Hematopoietic multipotent progenitor cell treated with erythropoietin and hydrocortisone succinate and interleukin-3 and kit ligand, for 4 days (in vitro differentiated cells): ENCODE measurements at places on chromosomes 6 and 20.

DNA sequence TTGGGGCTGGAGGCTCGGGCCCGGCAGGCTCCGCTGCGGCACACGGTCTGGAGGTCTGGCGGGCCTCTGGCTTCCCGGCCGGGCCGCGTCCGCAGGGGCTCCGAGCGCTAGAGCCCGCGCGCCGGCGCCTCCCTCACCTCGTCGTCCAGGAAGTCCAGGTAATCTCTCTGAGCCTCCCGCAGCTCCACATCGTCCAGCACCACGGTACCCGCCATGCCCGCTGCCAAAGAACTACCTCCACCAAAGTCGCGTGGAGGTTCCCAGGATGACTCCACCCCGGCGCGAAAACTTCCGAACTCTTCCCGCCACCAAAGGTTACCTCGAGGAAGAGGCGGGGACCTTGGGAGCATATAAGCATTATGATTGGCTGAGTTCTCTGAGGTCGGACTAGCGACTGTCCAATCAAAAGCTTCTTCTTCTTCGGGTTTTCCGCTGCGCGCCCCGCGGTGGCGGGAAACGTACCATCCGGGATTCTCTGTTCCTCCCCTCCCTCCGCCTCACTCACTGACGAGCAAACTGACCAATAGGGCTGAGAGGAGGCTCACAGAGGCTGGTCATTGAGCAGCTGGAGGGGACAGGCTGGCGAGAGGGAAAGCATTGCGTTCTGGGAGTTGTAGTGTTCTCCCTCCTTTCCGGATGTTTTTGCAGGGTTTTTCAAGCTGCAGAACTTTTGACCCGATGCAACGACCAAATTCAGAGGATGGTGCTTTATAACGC is at the start of gene MCM3:
Gene MCM3, minus strand, starts transcription at position 283 of the 717 bp plus-strand sequence. Its CDS starts 68 bp downstream, at position 215.
- peak; percentile 100 for DNase-seq

GRCh38 chr20:9180481-9181257 is 111.8 kb downstream of the PLCB4 start:
- DNase-seq, result no peak

GRCh38 chr20:40966103-40966502 is 62.5 kb upstream of the TOP1 start:
- peak; percentile 23 for DNase-seq

- DNase-seq, result peak; percentile 54
Observed at GRCh38 chr6:17280552-17281090, 540 bp upstream of the RBM24 start.

GRCh38 chr20:5470943-5471342 is 154.2 kb upstream of the PROKR2 start:
- no peak for DNase-seq

- no peak for DNase-seq
Observed at GRCh38 chr6:52143551-52143950, 42.6 kb upstream of the IL17A start.

- peak; percentile 59 for DNase-seq
Observed at GRCh38 chr6:37489697-37490336, 9.9 kb downstream of the CCDC167 start.

GRCh38 chr20:12466915-12467314 is 541.9 kb upstream of the SPTLC3 start:
- DNase-seq, result no peak

DNA sequence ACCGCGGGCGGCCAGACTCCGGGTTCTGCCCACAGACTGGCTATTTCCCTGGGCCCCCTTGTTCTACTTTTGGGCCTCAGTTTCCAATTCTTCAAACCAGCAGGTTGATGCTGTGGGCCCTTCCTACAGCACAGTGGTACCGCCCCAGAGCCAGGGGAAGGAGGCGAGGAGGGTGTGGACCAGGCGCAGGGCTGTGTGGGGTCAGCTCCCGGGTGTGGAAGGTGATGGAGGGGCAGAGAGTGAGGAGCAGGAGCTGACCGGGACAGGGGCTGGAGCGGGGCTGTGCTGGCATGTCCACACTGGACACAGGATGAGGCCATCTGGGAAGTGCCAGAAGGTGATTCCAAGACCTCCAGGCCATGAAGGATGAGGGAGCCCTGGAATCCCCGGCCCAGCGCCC is 35.2 kb upstream of the CHRNA4 start:
- no peak for DNase-seq

- DNase-seq, result no peak
Observed at GRCh38 chr6:89599727-89600126, 38.8 kb downstream of the LYRM2 start.

- no peak for DNase-seq
Observed at GRCh38 chr6:139159016-139159415, 24.1 kb downstream of the HECA start.

- no peak for DNase-seq
Observed at GRCh38 chr20:62772990-62773844, 23.1 kb upstream of the MRGBP start.

GRCh38 chr6:32854376-32855178 is 585 bp downstream of the PSMB9 start:
- DNase-seq, result peak; percentile 67

DNA sequence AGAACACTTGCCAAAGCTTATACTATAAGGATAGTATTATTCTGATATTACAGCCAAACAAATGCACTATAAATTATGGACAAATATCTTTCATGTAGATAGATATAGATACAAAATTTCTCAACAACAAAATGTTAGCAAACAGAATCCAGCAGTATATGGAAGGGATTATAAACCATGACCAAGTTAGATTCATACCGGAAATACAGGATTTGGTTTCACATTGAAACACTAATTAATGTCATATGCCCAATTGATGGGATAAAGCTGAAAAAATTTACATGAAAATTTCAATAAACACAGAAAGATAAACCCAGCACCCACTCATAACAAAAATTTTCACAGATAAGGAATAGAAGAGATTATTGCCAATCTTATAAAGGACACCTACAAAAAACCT is 770.3 kb upstream of the SLC35B3 start:
- DNase-seq, result no peak

GRCh38 chr6:147633191-147633590 is 124.7 kb downstream of the SAMD5 start:
- DNase-seq, result no peak

DNA sequence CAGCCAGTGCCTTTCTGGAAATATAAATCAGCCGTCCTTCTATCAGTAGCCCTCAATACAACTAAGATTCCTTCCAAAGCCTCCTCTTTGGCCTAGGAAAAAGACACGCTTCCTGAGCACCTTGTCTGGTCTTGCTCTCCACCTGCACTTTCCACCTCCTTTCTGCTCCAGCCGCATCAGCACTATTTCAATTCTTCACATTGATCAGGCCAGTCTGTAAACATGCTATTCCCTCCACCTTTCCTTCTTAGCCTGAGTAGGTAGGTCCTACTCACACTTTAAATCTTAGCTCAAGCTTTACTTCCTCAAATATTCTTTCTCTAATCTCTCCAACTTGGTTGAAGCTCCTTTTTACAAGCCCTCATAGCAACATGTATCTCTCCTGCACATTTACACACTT is 11.4 kb downstream of the RANBP9 start:
- peak; percentile 38 for DNase-seq

DNA sequence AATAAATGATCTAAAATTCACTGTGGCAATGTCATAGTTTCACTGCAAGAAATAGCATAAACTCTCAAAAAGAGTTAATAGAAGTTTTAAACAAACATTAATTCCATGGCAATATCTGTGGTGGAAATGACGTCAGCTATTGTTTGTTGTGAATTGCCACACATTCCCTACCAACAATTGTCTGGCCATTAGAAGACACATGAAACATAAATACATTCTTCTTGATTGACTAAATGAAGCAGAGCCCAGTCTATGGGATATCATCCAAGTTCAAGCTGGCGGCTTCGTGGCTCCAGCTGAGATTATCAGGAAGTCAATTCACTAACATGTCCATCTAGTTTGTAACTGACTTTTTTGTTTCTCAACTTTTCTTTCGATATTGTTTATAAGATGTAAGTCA is 369.0 kb downstream of the ARHGAP18 start:
- DNase-seq, result no peak

DNA sequence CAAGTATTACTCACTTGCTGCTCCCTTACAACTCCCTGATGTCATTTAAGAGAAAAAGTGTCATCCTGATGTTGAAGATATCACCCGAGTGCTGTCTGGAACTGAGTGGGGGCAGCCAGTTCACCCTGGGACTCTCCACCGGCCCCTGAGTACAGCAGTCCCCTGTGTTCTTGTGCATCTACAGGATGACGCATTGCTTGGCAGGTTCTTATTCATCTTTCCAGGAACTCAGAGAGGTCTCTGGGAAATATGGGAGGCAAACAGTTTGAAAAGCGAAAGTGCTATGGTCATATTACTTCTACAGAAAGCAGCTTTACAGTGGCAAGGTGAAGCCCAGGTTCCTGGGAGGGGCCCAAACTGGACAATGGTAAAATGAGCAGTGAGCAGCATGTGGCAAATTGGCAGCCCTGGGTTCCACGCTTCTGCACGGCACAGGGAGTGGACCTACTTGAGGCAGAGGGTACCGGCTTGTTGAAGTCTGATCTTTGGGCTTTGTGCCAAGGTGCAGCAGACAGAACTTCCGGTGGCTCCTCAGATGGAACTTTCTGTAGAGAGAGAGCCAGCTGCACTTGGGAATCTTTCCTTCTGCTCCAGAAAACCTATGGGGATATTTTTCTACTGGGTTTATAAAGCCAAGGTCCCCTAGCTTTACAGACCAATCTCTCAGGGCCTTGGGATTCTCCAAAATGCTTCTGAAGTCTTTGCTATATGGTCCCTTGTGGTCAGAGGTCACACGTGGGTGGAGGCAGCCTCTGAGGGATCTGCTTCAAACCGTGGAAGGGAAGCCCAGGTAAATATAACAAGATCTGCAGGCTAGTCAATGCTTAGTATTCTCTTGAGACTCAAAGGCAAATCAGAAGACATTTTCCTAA is 128.3 kb downstream of the MAP3K7 start:
- peak; percentile 43 for DNase-seq

DNA sequence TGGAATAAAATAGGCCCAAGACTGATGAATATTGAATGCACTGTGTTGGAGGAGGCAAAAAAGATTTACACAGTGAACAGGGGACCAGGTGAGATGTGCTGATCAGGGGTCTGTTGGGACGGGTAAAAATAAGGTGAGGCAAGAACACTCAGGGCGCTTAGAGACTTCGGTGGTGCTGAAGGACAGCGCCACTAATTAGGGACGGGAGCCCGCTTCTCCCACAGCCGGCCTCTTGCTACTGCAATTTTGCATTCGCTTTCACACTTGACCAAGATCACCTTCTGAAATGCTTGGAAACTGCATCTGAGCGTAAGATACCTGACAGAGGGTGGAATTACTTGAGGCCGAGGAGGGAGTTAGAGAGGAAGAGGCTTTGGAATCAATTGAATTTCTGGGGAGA is 7.3 kb downstream of the TFAP2D start:
- peak; percentile 56 for DNase-seq

- no peak for DNase-seq
Observed at GRCh38 chr6:134637847-134638437, 312.0 kb downstream of the ALDH8A1 start.

DNA sequence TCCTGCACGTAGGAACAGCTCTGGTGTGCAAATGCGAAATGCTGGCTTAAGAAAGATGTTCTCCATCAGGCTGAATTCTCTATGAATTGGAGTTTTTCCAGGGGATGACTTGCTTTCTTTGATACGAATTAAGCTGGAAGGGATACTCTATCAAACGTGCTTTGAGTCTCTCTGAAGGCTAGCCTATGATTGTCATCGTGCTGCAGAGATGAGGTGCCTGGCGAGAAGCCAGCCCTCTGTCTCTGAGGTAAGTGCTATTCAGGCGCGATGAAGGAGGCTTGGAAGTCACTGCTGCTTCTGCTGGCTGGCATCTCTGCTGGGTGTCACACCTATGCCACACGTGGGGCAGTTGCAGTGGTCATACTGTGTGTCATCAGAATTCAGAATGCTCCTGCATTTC is 223.7 kb downstream of the TAF4 start:
- no peak for DNase-seq

GRCh38 chr6:14968056-14968637 is 277.7 kb upstream of the JARID2 start:
- no peak for DNase-seq

- peak; percentile 97 for DNase-seq
Observed at GRCh38 chr6:105810105-105810921, 275.8 kb upstream of the PRDM1 start.

GRCh38 chr20:59577809-59578435 is 26.4 kb upstream of the PHACTR3 start:
- DNase-seq, result no peak

DNA sequence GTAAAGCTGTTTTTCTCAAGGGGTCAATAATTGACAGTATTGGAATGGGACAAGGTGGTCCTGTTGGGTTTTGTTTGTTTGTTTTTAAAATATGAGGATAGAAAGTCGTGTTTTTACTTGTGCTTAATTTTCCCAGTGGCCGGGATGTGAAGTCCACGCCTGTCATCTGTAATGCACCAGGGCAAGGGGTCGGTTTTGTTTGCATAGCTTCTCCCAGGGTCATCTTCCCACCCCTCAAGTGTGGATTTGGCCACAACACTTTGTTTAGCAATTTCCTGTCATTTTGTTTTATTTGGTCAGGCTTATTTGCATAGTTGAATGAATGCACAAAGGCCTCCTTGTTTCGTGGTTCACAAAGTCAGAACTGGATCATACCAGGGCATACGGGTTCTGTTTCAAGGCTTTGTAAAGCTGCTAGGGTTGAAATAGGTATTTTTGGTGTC is 29.8 kb downstream of the SYNJ2 start:
- no peak for DNase-seq

- no peak for DNase-seq
Observed at GRCh38 chr6:141326426-141326825, 806.3 kb upstream of the GJE1 start.

DNA sequence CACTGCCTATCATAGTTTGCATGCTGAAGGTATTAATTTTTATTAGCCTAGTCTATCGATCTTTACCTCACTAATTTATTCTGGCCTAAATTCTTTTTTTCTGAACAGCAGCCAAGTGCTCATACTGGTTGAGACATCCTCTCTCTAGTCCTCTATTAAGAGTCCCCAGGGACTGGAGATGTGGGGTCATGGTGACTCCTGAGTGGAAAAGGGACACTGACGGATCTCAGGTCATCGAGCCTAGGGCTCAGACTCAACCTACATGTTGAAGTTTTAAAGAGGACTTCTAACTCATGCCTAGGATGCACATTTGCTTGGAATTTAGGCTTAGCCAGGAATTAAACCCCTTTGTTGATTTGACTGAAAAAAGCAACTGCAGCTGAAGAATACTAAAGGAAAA is 378.1 kb downstream of the BTBD9 start:
- DNase-seq, result no peak
